ENCODE measurements at places on chromosomes 2 and 18.

GRCh38 chr2:102251042-102251848, 60.1 kb upstream of the IL1RL1 start:
- no peak for DNase-seq

- no peak for DNase-seq
These were observed 17.4 kb downstream of the LDLRAD4 start for GRCh38 chr18:13235981-13236380.

- DNase-seq: no peak
These were observed 179.4 kb upstream of the SESTD1 start for GRCh38 chr2:179444056-179444455.

DNA sequence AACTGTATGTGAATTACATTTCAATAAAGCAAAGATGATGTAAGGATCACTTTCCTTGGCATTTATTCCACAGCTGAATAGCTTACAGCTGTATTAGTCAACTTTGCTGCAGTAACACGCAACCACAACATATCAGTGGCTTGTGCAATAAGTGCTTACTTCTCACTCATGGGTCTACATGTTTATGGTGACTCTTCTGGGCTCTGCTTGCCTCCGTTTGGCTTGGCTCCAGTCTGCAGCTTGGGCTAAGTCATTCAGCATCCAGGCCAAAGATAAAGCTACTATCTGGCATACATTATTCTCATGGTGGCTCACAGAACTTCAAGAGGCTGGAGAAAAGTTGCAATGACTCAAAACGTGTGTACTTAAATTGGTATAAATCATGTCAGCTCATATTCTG, 355.0 kb downstream of the RNF144A start:
- DNase-seq: no peak

- no peak for DNase-seq
These were observed 25.5 kb upstream of the EXOC6B start for GRCh38 chr2:72851333-72851732.

- DNase-seq: no peak
These were observed 138.7 kb downstream of the PTGR3 start for GRCh38 chr18:75070235-75070624.

DNA sequence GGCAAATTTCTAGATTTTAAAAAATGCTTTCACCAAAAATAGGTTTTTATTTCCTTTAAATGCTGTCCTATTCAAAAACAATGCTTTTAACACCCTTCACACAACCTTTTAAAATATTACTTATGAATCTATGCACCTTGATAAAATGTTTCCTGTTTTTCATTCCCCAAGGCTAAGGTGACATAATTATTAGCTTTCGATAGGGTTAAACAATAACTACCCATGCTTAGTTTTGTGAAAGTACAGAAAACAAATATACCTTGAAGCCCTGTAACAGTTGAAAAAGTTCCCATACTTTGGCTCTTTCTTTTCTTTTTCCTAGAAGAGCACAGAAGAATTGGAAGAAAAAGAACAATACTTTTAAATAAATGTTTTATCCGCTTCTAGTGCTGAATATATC, 54.9 kb upstream of the ITPRID2 start:
- no peak for DNase-seq

DNA sequence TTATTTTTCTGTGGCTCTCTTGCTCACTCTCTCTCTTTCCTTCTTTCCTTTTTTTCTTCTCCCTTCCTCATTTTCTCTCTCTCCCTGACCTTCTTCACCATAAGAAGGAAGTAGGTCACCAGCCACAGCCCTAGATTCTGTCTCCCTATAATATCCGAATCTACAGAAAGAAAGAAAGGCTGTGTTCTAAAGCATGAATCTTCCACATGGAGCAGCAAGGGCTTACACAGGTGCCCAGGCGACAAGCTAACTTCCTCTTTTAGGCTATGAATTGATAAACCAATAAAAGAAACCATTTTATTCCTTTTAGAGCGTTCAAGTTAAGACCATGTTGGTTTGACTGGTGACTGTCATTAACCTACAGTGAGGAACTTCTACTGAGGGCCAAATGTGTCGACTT, 49.3 kb downstream of the CACNB4 start:
- DNase-seq: no peak

DNA sequence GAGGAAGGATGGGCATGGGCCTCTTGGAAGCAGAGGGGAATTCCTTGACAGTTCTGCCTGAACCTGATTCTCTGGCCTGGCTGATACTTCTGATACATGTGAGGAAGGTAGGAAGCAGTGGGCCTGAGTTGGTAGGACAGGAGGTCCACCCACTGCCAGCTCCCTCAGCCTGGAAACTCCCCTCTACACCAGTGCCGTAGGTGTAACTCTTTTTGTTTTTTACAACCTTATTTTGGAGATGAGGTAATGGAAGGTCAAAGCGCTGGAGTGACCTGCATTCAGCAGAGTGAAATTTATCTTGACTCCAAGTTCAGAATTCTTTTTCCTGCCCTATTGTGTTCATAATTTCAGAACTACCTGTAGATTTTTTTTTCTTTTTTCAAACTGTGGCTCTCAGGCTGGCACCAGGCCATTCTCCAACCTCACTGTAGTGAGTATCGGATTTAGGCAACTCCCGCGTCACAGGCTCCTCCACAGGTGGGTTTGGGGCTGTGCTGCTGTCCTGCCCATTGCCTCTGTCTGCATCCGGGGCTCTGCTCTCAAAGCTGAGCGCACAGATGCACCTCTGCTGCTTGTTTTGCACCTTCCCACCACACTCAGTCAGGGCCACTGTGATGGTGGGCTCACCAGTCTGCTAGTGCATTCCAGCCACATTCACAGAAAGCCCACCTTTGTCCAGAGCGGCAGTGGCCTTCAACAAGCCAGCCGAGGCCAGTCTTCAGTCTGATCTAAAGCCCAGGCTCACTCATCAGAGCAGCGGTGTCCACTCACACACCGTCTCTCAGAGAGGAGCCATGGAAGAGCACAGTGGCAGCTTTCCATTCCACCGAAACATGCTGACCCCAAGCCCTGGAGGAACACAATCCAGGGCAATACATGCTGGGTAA, 87.2 kb downstream of the UXS1 start:
- DNase-seq: no peak

DNA sequence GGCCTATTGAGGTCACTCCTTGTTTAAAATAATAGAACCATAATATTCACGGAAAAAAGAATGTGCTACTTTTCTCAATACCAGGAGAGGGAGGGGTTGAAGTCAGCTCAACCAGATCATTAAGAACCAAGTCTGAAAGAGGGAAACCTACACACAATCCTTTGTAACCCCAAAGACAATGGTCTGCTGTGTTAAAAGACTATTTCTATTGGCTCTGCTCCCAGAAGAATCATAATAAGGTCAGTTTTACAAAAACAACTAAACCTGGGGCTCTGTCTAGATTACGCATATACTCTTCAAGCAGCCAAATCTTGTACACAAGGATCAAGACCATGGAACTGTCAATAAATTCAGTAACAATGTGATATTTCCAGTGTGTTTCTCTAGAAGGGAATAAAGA, 177.2 kb upstream of the CRIM1 start:
- DNase-seq: no peak

Data from stimulated activated CD8-positive, alpha-beta memory T cell treated with anti-CD3 and anti-CD28 coated beads, Interleukin-15, amount 100 ng/mL, for 24 hours (primary cell).